HFFc6 (cell line): ENCODE measurements at places on chromosomes 4 and X. TPM values are rescaled to one million over a fixed set of nuclear protein-coding genes. Genes with fewer than 3 reads are reported as not detected.
A peak's percentile ranks its signal among the peaks of the same experiment; 100 is the strongest.

DNA sequence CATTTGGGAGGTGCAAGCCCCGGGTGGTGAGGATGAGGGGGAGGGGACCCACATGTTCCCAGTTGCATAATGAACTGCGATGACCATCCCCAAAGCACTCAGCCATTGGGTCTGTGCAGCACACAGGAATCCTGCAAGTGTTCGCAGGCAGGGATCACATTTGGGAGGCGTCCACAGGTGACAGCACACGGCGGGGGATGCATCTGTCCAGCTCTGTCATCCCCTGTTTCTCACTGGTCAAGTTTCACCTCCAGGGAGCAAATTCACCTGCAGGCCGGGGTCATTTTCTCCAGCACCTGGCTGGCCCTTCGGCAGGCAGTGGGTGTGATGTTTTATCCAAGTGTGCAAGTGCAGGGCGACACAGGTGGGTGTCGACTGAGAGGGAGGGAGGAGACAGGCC lies 33.3 kb upstream of the SORCS2 start:
- DNase-seq, result no peak

DNA sequence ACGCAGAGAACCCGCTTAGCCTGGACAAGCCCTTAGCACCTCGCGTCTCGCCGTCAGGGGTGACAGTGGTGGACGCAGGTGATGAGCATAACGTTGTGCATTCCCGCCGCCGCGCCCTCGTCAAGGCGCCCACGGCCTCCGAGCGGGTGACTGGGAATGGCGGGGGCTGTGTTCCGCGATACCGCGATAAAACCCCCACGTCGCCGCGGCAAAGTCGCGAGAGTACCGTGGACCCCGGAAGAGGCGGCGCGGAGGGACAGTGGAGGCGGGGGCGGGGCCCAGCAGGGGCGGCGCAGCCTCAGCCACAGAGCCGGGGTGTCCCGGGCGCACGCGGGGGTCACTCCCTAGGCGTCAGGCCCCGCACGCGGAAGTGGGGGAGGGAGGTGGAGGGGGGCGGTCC lies 53.8 kb downstream of the ZFYVE28 start:
- peak; percentile 51 for DNase-seq

- DNase-seq, result no peak
Observed at GRCh38 chrX:40877887-40878286, 142.5 kb upstream of the MED14 start.

DNA sequence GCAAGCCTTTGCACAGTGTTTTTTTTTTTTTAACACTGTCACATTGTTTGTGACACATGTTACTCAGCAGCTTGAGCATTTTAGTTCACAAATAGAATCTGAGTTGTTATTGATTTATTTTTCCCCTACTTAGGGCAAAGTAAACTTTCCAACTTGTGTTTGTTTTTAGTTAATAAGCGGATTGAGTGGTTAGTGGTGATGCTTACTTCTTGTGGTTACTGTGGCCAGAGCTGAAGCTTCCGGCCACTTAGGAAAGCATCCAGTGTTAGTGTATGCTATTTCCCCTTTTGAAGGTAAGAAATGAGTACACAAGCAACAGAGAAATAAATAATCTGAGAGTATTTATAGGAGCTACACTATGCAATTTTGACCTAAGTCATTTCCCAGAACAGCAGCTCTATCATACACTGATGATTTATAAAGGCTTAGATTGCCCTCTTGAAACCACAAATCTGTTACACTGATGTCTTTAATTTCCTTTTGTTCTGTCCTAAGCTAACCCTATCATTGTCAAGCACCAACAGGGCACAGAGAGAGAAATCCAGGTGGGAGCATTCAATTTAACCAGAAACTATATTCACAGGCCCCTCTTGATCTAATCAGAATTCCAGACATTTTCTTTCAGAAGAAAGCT lies 2464.6 kb downstream of the PCDH7 start:
- no peak for DNase-seq

GRCh38 chrX:132058975-132059374 lies 35.9 kb downstream of the STK26 start:
- DNase-seq, result no peak

DNA sequence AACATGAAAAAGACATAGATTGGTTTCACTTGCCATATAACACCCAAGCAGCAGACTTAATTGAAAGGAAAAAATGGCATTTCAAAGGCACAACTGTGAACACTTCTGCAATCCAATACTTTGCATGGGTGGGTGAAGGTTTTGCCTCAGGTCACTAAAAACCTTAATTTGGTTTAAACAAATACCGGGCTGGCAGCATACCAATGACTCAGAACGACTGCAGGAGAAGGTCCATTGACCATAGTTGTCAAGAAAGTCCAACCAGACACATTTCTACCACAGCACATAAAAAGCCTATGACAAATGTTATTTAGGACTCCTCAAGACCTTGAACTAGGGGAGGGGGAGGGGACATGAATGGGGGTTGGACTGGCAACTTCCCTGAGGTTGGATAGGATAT lies 183.6 kb upstream of the TRPC5 start:
- DNase-seq, result no peak

DNA sequence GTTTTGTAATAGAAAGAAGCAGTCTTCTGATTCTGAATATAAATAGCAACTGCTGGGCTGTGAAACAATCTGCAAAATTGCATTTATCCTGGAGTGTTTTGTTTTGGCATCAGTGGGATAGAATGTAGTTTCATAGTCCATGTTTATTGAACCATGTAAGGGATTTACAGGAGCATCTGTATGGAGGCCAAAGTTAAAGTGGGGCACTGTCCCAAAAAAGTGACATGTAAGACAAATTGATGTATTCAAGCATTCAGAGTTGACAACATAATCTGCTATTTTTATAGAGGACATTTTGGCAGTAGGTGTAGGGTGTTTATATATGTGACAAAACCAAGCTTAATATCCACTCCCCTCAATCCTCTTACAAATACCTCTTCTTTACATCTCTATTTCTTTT lies 200.5 kb upstream of the ANK2 start:
- DNase-seq, result no peak

DNA sequence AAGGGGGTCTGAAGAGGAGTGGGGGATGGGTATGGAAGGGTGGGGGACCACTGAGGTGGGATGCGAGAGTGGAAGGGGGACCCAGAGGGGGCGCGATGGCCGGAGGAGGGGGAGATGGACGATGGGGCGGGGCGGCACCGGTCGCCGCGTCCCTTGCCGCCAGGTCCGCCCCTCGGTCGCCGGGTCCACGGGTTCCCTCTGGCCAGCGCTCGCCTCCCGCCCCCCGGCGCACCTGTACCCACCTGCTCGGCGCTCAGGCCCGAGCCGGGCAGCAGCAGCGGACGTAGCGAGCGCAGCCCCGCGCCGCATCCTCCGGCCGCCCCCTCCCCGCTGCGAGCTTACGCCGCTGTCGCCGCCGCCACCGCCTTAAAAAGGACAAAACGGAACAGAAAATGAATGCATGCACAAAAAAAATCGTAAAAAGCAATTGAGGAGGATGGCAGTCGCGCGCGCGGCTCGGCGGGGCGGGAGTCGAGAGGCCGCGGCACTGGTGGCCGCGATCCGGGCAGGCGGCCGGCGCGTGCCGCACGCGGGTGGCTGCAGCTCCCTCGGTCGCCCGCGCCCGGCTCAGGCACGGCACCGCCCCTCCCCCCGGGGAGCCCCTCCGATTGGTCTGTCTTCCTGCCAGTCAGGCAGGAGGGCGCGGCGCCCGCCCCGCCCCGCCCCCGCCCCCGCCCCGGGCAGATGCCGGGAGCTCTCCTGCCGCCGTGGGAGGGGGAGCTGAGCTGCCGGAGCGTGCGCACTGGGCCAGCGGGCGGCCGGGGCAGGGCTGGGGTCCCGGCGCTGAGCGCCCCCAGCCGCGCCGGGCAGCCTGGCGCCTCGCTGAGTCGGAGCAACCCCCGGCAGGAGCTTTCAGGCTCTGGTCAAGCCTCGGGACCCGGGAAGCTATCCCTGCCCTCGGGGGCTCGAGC lies at the start of gene JAKMIP1:
TSS of gene JAKMIP1 (minus strand) at position 539 of the 911 bp plus-strand sequence. CDS start 87,699 bp downstream, outside the sequence.
- no peak for DNase-seq

Gene IGSF1
- not detected in 3 replicates for total RNA-seq

- no peak for DNase-seq
Observed at GRCh38 chr4:118790544-118790943, 45.4 kb downstream of the SEC24D start.

Gene PORCN
- total RNA-seq, result 9.2 to 10.8 TPM (median 10.0 TPM) in 3 replicates
